Activated CD8-positive, alpha-beta memory T cell treated with anti-CD3 and anti-CD28 coated beads, Interleukin-2, amount 50 U/mL, for 4 hours (primary cell): ENCODE measurements at places on chromosomes 16 and 17.

DNA sequence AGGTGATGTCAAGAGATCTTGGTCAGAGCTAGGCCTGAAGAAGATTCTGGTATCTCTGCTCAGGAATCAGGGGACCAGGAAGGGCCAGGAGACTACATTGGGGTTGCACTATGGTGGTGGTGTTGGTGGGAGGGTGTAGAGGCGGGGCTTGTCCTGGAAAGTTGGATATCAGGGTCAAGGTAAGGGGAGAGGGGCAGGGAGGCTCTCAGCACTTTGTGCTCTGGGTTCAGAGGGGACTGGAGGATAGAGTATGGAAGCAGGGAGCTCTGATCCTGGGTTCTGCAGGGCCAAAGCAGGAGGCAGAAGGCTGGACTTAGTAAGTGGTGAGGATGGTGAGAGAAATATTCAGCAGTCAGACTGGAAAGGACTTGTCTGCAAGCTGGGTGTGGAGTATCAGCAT, 3.0 kb downstream of the NOL3 start:
- no peak for DNase-seq

- no peak for DNase-seq
Observed at GRCh38 chr16:3810198-3810664, 70.3 kb downstream of the CREBBP start.

- DNase-seq, result peak; percentile 23
Observed at GRCh38 chr17:38333635-38334295, 10.0 kb downstream of the GPR179 start.

- no peak for DNase-seq
Observed at GRCh38 chr16:8262299-8262698, 328.0 kb downstream of the TMEM114 start.

- DNase-seq, result no peak
Observed at GRCh38 chr17:2075336-2076086, 20.6 kb downstream of the HIC1 start.

DNA sequence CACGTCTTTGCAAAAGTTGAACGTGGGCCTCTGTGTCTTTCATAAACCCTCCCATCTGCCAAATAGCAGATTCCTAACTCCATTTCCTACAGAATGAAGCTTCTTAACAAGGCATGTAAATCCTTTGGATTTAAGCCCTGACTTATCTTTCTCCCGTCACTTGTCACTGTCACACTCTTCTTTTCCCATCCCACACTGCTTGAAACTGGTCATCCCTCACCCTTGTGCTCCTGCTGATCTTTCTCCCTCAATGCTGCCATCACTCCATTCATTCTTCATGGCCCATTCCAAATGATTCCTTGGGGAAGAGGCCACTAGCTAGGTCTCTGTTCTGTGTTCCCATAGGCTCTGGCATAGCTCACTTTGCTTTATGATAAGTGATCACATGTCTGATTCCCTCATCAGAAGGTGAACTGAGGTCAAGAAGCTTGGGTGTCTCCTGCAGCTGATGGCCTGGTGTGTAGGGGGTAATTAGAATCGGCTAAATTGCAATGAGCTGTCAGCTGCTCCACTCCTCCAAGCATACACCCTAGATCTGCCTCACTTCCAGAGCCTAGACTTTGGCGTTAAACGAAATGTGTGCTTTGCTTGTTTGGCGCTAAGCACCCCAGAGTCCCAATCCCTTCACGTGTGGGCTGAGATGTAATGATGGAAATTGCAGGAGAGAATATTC, 61.7 kb downstream of the PECAM1 start:
- DNase-seq, result no peak

- no peak for DNase-seq
Observed at GRCh38 chr17:7774055-7774521, 56.5 kb downstream of the DNAH2 start.

DNA sequence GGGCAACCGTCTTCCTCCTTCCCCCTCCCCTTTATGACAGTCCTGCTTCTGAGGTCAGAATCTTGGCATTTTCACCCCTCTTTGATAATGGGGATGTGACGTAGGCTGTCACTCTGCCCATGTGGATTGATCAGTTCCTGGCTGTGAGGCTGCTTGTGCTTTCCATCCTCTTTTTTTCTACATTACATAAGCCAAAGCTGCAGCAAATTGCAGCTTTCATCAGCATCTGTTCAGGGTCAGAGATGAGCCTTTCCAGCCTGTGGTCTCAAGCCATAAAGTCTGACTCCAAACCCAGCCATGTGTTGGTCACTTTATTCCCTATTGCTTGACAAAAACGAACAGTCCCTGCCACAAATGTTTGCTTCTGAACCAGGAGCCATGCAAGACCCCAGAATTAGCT, 535.1 kb downstream of the CDH11 start:
- DNase-seq, result no peak
